ENCODE measurements at places on chromosomes 16 and 17. TPM values are rescaled to one million over a fixed set of nuclear protein-coding genes. Genes with fewer than 3 reads are reported as not detected.

GAS2L2 gene
- total RNA-seq = 0.08 TPM

TNRC6A gene
- 34.3 TPM for total RNA-seq

GCGR gene
- not detected for total RNA-seq

PYDC1 gene
- total RNA-seq = not detected

EVPLL gene
- total RNA-seq = not detected

EME2 gene
- total RNA-seq = 7.4 TPM

ARL5C gene
- not detected for total RNA-seq

DNA sequence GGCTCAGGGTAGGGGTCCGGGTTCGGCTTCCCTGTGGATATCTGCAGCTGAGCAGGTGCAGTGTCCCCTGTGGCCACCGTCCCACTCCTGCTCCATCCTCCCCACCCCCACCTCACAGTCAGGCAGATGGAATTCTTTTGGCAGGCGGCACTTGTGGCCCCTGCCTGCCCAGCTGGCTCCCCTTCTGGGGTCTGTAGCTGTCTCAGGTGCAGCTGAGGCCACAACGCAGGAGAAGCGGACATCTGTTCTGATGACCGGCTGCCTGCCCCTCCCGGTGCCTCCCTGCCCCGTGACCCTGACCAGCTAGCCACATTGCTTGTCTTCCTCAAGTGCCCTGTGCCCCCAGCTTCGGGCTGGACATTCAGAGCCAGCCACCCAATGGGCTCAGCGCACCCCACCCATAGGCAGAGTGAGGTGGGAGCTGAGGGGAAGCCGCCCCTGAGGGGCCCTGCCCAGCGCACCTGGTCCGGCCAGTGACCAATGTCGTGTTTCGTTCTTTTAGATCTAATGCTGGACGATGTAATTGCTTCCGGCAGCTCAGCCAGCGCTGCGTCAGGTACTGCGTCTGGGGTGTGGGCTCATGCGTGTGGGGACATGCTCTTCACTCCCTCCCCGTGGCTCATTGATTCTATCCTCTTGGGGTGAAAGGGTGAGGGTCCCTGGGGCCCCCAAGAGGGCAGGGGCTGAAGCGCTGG lies 25.2 kb upstream of the ABCC3 start:
- no peak for DNase-seq
- H3K36me3 ChIP-seq = no peaks in the 10 kb centered on the region
- peaks cover 46% of the 10 kb centered on the region for H3K27me3 ChIP-seq
- H3K4me1 ChIP-seq = peaks cover 21% of the 10 kb centered on the region

DNA sequence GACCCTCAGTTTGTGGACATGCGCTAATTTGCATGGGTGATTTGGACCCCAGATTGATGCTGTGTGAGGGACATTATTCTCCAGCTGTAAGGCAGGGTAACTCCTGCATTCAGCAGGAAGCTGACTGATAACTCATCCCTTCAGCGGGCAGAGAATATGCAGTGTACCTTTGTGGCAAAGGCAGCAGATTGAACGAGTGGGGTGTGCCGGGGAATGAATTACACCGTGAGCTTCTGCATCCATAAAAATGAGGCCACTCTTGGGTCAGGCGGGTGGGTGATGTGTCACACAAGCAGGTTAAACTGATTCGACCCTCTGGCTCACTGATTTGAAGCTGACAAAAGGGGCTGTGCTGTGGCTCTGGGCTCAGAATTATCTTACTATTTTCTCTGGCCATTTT lies 128.9 kb upstream of the PMFBP1 start:
- no peak for DNase-seq
- no peaks in the 10 kb centered on the region for H3K4me1 ChIP-seq
- H3K36me3 ChIP-seq = no peaks in the 10 kb centered on the region
- H3K27me3 ChIP-seq = peaks cover 3% of the 10 kb centered on the region
- no peak overlapping the region for H3K27ac ChIP-seq

DNA sequence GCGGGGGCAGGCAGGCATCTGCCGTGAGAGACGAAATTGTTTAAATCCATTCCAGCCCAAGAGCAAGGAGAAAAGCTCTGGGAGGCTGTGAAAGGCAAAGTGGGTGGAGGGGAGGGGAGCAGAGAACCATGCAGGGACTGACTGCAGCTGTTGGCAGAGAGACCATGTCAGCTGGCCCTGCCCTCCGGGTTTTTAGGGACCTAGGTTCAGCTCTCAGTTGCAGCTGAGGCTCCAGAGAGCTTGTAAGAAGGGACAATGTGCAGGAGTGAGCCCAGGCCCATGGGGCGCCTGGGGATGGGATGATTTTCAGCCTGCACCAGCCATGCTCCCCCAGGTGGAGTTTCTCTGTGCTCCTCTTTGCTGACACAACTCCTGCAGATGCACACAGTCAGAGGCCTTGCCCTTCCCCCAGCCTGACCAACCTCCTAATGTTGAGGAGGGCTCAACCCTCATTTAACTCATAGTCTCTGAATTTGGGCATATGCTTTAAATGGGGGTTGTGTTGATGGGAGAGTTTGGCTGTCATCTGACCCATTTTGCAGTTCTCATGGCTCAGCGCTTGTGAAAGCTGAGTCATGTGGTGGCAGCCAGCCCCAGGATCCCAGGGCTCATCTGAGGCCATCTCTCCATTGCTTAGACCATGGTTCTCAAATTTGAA lies 70.9 kb downstream of the PLXDC1 start:
- H3K36me3 ChIP-seq = peaks cover 4% of the 10 kb centered on the region
- H3K4me1 ChIP-seq = peaks cover 55% of the 10 kb centered on the region
- DNase-seq = peak; percentile 60

GRCh38 chr16:66605979-66606751 lies 1.7 kb downstream of the CMTM3 start:
- H3K4me1 ChIP-seq = peaks cover 50% of the 10 kb centered on the region
- peaks cover 18% of the 10 kb centered on the region for H3K36me3 ChIP-seq
- no peak for DNase-seq
- H3K4me3 ChIP-seq = peak overlapping the region; percentile 88

- H3K36me3 ChIP-seq = no peaks in the 10 kb centered on the region
- no peak for DNase-seq
- H3K27ac ChIP-seq = peak overlapping the region; percentile 41
- H3K27me3 ChIP-seq = no peaks in the 10 kb centered on the region
- peaks cover 40% of the 10 kb centered on the region for H3K4me1 ChIP-seq
Observed at GRCh38 chr17:39166437-39167335, 725 bp upstream of the ARL5C start.

DNA sequence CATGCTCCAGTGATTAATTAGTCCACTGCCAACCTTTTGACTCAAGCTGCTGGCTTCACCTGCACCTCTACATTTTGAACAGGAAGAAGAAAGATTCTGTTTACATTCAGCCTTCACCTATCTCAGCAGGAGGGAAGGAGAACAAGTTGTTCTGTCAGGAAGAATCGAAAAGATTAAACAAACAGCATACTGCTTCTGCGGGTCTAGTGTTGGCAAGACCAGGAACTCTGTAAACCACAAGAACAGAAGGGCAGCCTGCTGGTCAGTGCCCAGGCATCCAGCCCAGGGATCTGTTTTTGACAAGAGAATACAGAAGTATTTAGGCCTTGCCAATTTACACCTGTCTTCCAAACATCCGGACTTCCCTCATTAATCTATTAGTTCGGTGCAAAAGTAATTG lies 189.7 kb downstream of the CHD9NB start:
- H3K4me3 ChIP-seq = no peak overlapping the region
- DNase-seq = no peak
- no peaks in the 10 kb centered on the region for H3K27me3 ChIP-seq
- no peaks in the 10 kb centered on the region for H3K4me1 ChIP-seq
- no peak overlapping the region for H3K27ac ChIP-seq

- no peak overlapping the region for H3K4me3 ChIP-seq
- DNase-seq = no peak
- H3K27me3 ChIP-seq = no peaks in the 10 kb centered on the region
- H3K27ac ChIP-seq = no peak overlapping the region
- H3K4me1 ChIP-seq = peaks cover 14% of the 10 kb centered on the region
Observed at GRCh38 chr16:56115817-56116576, 75.3 kb upstream of the GNAO1 start.

DNA sequence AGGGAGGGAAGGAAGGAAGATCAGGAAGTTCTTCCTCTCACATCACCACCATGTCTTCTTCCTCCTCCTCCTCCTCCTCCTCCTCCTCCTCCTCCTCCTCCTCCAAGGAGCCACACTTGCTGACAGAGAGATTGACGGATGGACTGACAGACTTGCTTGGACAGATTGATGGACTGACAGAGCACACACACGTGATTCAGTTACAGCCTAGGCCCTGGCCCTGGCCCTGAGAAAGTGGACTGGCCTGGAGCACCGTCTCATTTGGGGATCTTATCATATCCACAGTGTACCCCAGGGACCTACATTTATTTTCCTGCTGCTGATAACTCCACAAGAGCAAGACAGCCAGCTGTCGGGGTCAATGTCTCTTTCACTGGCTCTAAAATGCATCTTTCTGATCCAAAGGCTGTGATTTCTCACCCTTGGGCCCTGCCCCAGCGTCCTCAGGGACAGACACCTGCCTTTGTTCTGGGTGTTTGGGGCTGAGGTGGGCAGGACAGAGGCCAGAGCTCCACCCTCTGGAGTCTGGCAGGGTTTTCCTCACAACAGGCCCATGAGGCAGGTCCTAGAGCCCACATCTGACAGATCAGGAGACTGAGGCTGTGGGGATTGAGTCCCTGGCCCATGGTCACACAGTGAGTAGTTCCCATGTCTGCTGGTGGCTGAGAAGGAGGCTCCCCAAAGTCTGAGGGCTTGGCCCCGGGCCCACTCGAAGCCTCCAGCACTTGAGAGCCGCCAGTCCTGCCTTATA lies 2.3 kb upstream of the P2RX1 start:
- no peak for DNase-seq
- no peaks in the 10 kb centered on the region for H3K36me3 ChIP-seq
- H3K4me3 ChIP-seq = no peak overlapping the region
- no peaks in the 10 kb centered on the region for H3K27me3 ChIP-seq

DNA sequence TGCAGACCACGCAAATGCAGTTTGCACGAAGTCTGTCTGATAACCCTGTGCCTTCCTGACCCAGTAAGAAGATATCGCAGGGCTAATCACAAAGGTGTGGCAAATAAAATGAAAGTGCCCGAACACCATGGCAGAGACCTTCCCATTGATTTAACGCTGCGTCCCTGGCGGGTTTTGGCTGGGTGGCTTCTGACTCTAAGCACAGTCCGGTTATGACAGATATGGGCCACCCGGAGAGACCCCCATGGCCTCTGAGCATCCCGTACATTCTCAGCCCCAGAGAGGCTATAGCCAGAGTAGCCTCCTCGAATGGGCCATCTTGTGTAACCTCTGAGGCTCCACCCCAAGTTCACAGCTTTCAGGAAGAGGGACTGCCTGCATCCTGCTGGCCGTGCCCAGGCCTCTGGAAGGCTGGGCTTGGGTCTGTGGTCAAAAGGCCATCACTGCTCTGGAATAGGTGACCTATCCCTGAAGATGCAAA lies 5.5 kb downstream of the FOXC2 start:
- peaks cover 45% of the 10 kb centered on the region for H3K4me1 ChIP-seq
- peak overlapping the region; percentile 69 for H3K4me3 ChIP-seq

GRCh38 chr16:9847146-9847545 lies 335.1 kb downstream of the GRIN2A start:
- no peaks in the 10 kb centered on the region for H3K36me3 ChIP-seq
- H3K27me3 ChIP-seq = no peaks in the 10 kb centered on the region
- no peak for DNase-seq
- H3K27ac ChIP-seq = no peak overlapping the region

DNA sequence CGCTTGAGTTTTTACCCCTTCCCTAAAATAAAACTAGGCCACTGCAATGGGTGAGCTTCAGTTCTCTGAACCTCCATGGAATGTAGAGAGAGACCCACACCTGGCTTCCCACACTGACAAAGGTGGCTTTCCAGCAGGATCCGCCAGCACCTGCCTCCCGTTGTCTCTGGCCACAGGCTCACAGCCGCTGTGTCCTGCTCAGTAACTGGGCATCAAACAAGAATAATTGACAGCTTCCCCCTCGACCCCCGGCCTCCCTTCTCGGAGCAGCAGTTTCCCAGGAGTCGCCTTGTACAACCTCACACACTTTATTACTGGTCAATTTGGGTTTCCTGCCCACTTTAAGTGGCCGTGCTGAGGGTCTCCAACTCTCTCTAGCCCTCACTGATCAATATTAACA lies 586.1 kb upstream of the PSMD7 start:
- no peaks in the 10 kb centered on the region for H3K4me1 ChIP-seq
- no peaks in the 10 kb centered on the region for H3K27me3 ChIP-seq
- no peak for DNase-seq
- no peak overlapping the region for H3K4me3 ChIP-seq
- H3K36me3 ChIP-seq = no peaks in the 10 kb centered on the region

DNA sequence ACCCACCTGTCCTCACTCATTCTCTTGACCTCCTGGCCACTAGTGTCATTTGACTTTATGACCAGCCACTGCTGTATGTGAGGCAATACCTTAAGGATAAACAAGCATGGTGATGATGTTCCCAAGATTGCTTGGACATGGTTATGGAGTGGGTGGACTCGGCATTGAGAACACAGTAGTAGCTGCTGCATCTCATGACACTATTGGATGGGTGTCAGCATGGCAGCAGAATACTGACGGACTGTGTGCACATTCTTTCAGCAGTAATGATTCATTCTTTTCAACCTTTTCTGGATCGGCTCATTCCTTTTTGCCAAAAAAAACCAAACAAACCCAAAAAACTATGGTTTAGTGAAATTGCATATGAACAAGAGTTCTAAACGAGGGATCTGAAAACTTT lies 13.5 kb downstream of the SPECC1 start:
- peaks cover 12% of the 10 kb centered on the region for H3K36me3 ChIP-seq
- H3K27me3 ChIP-seq = no peaks in the 10 kb centered on the region
- no peak overlapping the region for H3K4me3 ChIP-seq
- no peaks in the 10 kb centered on the region for H3K4me1 ChIP-seq
- no peak for DNase-seq
- H3K27ac ChIP-seq = no peak overlapping the region

- no peak overlapping the region for H3K4me3 ChIP-seq
- H3K4me1 ChIP-seq = peaks cover 17% of the 10 kb centered on the region
- no peak overlapping the region for H3K27ac ChIP-seq
- no peaks in the 10 kb centered on the region for H3K27me3 ChIP-seq
Observed at GRCh38 chr16:10851512-10851911, 25.5 kb upstream of the CIITA start.

DNA sequence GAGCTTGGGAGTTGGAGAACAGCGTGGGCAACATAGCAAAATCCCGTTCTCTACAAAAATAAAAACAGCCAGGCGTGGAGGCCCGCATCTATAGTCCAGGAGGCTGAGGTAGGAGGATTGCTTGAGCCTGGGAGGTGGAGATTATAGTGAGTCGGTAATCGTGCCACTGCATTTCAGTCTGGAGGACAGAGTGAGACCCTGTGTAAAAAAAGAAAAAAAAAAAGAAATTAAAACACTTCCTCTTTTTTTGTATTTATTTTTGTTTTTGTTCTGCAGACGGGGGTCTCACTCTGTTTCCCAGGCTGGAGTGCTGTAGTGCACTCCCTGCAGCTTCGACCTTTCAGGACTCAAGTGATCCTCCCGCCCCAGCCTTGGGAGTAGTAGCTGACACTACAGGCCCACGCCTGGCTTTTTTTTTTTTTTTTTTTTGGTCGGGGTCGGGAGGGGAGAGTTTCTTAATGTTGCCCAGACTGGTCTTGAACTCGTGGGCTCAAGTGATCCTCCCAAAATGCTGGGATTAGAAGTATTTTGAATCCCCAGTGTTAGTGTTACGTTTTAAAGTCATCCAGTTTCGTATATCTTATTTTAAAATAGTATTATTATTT lies 1.5 kb downstream of the IST1 start:
- no peaks in the 10 kb centered on the region for H3K27me3 ChIP-seq
- peaks cover 80% of the 10 kb centered on the region for H3K4me1 ChIP-seq
- H3K4me3 ChIP-seq = peak overlapping the region; percentile 81
- H3K36me3 ChIP-seq = no peaks in the 10 kb centered on the region
- no peak for DNase-seq
- H3K27ac ChIP-seq = peak overlapping the region; percentile 97

- H3K36me3 ChIP-seq = no peaks in the 10 kb centered on the region
- no peak overlapping the region for H3K4me3 ChIP-seq
- H3K27ac ChIP-seq = no peak overlapping the region
- no peaks in the 10 kb centered on the region for H3K4me1 ChIP-seq
- no peaks in the 10 kb centered on the region for H3K27me3 ChIP-seq
- no peak for DNase-seq
Observed at GRCh38 chr17:68670967-68671693, 70.0 kb upstream of the FAM20A start.

Data from left ventricle myocardium inferior (tissue), 1 donor.